Stimulated activated CD4-positive, alpha-beta T cell treated with anti-CD3 and anti-CD28 coated beads, Interleukin-2, amount 100 ng/mL, for 4 hours (primary cell): ENCODE measurements at places on chromosomes 2 and 18.

DNA sequence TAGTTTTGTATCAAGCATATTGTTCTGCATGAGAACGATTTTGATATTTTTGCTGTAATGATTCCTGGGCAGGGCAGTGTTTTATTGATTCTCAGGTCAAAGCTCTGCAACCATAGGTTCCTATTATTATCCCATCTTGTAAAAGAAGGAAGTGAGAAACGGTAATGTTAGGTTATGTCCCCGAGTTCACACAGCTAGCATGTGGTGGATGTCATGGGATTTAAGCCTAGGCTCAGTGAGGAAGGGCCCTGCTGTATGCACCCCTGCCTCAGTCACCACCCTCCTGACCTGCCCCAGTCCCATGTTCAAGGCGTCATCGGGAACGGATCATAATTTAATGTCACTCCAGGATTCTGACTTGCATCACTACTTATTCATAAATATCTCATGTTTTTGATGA, 10.7 kb downstream of the ACP1 start:
- DNase-seq = no peak

DNA sequence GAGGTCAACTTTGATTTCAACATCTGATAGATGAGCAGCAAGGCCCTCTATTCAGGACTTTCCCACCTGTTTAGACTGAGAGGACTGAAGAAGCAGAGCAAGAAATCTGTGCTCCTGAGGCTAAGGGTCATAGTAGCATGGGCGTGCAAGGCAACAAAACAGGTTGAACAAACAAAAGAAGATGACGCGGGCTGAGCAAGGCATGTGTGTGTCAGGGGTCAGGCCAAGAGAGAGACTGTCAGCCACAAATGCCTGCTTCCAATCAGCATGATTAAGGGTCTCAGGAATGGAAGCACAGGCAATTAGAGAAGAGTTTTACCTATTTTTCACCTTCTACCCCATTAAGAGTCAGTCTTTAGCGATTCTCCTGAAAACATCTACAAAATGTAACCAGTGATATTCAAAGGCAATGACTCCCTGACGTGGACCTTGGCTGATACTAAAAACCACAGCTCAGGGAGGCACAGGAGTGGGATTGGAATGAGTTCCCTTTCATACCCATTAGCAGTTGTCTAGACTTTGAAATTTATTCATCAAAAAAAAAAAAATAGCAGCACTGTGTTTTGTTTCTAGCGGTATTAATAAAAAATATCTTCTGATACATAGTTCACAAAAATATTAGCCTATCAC, 81.9 kb downstream of the DYNAP start:
- DNase-seq = no peak

GRCh38 chr2:120825370-120826259, 89.9 kb downstream of the GLI2 start:
- DNase-seq = no peak

DNA sequence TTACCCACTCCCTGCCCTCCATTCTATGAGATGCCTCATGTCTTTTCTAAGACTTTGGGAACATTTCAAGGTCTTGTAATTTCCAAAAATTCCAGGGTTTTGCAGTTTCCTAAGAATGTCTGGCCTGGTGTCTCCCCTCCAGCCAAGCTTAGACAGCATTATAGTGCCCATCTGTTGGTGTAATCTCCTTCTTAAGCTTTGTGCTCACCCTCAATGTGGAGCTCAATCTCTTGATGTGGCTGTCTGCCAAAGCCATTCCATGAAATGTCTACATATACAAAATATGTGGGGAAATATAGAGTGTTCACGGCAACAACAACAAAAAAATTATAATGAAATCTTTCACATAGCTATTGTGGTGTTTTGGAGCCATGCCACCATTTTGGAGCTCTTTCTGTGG, 558.4 kb downstream of the PIK3C3 start:
- DNase-seq = no peak

DNA sequence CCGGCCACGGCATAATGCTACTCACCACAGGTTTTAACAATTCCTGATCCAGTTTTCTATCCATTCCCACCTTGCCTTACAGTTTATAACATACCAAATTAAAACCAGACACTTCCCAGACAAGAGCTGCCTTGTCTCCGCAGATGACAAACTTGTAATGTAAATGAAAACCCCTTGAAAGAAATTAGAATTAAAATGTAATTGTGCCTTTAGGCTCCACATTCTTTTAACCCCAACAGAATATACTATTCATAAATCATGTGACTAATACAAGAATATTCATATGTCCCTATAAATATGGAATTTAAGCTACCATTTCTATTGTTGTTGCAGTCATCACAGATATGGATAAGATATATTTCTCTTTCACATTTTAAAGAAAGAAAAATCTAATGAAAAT, 69.9 kb upstream of the ZBTB14 start:
- DNase-seq = no peak

DNA sequence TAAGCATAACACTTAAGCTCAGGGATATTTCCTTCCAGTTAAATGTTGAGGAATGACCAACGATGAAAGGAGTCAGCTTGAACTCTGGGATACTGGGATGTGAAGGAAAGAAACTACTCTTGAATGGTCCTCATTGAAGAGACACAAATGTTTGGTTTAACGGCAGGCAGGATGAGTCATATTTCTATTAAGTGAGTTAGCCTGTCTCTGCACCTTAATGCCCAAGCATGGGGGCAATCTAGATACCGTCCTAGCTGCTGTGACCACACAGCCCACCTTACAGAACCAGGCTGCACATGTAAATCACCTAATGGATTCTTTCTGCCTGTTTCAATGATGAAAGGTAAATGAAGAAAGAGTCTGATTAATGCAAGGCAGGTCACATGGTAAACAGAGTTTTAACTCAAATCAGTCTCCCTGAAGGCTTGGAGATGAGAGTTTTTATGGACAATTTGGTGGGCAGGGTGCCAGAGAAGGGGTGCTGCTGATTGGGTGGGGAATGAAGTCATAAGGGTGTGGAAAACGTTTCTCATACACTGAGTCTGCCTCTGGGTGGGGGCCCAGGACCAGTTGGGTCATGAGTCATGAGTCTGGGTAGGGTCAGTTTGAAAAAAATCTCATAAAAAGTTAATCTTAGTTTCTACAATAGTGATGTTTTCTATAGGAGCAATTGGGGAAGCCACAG, 144.6 kb upstream of the MMADHC start:
- DNase-seq = no peak

DNA sequence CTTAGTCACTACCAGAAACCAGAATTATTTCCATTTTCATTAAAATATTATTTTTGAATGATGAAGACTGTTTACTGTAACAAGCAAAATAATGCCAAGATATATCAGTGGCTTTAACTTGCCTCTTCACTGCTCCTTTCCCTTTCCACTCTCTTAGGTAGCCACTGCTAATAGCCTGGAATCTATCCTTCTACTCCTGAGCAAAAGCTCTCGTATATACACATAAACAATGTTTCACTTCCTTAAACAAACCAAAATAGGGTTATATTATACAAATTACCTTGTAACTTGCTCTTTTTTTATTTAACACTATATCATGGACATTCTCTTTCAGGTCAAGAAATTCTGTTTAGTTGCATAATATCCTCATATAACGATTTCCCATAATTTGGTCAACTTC, 20.8 kb downstream of the IMMT start:
- no peak for DNase-seq

- DNase-seq = no peak
These were observed 167.6 kb downstream of the AFF3 start for GRCh38 chr2:99974682-99975375.

- no peak for DNase-seq
These were observed 118.1 kb downstream of the ABCA12 start for GRCh38 chr2:215020283-215020682.

DNA sequence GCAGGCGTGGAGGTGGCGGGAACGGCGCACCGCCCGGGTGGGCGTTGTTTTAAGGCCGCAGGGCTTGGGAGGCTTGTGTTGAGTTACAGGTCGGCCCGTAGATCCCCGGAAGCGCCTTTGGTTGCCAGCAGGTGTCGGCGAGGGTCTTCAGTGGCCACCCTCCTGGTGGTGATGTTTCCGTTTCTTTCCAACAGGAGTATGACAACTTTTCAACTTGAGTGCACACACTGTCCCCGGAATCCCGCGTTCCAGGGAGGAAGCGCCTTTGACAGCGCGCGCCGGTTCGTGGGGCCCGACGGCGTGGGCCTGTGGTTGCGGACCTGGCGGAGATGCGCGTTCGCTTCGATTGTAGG, 1.0 kb upstream of the HDAC4 start:
- peak; percentile 18 for DNase-seq

DNA sequence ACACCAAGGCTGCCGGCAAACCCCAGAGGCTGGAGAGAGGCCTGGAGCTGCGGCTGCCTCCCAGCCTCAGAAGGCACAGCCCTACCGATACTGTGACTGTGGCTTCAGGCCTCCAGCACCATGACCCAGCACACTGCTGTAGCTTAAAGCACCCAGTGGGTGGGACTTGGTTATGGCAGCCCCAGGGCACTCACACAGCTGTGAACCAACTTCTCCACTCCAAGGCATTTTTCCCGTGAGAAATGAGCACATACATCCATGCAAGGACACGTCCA, 199.5 kb downstream of the NDUFA10 start:
- no peak for DNase-seq

DNA sequence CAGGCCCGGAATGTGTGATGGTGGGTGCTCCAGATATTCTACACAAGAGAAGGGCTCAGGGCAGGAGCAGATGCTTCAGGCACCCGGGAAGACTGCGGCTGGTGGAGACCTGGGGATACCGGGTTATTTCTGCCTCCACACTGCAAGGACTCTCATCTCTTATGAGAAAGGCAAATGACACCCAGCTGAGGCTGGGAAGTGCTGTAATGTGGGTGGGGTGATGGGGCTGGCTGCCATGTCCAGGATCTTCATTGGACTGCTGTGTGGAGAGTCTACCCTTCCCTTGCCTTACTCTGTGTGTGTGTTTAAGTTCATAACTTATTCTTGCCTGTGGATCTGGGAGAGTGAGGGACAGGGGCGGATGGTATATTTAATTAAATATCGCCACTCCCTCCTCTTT, 124.1 kb downstream of the KLHL29 start:
- no peak for DNase-seq

- DNase-seq = no peak
These were observed 29.8 kb downstream of the TMEM87B start for GRCh38 chr2:112084689-112085374.

DNA sequence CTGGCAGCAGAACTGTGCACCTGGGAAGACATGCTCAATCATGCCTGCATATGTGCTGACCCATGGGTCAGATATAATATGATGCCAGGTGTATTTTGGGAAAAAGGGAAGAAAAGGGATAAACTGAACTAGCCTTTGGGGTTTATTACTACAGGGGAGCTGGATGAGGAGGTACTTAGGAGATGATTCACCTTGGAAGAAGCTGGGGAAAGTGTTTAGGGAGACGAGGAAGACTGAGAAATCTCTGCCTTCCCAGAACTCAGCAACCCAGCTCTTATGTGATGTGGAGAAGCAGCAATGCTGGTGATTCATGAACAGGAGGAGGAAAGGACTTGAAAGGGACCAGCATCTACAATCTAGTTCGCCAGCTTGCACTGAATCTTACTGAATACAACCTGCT, 110.2 kb downstream of the BARD1 start:
- no peak for DNase-seq

GRCh38 chr18:4636967-4637366, 181.9 kb upstream of the DLGAP1 start:
- no peak for DNase-seq

DNA sequence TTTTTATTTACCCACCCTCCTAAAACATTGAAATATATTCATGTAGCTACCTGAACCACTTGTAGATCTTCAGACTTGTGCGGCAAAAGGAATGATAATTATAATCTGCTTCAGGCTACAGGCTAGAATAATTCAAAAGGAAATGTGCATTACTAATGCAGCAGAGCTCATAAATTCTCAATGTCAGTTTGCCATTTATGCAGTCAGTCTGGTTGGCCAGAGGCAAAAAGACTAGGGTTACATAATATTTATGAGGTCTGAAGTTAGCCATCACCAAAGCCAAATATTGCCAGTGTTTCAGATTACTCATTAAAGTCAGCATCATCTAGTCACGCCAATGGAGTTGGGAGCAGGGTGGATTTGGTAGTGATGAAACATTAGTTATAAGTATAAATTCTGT, 38.9 kb downstream of the METAP1D start:
- DNase-seq = no peak

- no peak for DNase-seq
These were observed 238.4 kb upstream of the HS6ST1 start for GRCh38 chr2:128557069-128557468.

DNA sequence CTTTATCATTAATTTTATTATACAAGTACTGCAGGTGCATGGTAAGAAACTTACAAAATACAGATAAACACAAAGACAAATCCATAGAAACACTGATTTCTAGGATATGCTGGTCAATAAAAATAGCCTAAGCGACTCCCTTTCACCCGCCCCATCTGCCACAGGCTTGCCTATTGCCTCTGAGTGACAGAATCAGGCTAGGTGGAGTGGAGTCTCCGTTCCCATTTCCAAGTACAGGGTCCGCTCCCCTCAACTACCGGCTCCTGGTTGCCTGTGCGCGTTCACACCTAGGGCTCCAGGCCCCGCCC, 201 bp upstream of the TRAPPC12 start:
- DNase-seq = no peak

GRCh38 chr2:6924924-6925409, 7.8 kb downstream of the RNF144A start:
- no peak for DNase-seq

DNA sequence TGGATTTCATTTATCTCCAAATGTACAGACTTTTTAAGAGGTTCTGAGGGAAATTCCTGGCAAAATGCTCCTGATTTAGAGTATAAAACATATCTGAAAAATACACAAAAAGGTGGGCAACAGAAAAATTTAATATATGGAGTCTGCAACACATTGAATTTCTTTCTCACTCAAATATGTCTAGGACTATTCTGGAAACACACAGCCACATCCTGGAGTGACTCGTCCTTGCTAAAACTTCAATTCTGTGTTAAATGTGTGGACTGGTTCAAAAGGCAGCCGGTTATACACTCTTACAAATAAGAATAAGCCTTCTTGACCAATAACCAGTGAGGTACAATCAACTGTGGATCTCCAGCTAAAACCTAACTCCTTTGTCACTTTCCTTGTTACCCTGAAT, 44.1 kb upstream of the RND3 start:
- DNase-seq = no peak
